ENCODE measurements at places on chromosomes 2 and 18.

DNA sequence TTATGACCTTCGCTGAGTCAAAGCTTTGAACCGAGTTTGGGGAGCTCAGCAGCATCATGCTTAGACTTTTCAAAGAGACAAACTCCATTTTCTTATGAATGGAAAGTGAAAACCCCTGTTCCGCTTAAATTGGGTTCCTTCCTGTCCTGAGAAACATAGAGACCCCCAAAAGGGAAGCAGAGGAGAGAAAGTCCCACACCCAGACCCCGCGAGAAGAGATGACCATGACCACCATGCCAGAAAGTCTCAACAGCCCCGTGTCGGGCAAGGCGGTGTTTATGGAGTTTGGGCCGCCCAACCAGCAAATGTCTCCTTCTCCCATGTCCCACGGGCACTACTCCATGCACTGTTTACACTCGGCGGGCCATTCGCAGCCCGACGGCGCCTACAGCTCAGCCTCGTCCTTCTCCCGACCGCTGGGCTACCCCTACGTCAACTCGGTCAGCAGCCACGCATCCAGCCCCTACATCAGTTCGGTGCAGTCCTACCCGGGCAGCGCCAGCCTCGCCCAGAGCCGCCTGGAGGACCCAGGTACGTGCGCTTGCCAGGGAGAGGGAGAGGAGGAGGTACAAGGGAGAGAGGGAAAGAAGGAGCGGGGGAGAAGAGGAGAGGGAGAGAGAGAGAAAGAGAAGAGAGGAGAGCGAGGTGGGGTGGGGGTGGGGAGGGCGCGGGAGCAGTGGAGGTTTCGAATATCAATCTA is at the start of gene DLX1:
Gene DLX1 (plus strand): TSS at position 48 of the 700 bp plus-strand sequence. CDS start 171 bp downstream, at position 219.
- DNase-seq: no peak

DNA sequence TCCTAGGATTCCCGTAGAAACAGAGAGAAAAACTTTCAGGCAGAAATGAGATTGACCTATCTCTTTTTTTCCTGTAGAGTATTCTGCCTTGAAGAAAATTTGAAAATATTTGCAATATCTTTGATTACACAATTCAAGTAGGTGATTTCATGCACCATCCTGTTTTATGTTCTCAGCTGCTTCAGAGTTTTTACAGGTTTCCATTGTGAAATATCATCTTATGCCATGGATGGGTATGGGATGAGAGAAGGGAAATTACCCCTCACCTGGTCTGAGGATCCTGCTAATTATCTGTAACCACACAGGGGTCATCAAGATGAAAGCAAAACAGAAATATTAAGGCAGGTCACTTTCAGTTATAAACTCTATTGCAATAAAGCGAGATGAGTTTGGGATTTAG is 264.8 kb downstream of the TXNL1 start:
- DNase-seq: no peak

GRCh38 chr18:26794230-26795101 is 71.0 kb downstream of the AQP4 start:
- no peak for DNase-seq

DNA sequence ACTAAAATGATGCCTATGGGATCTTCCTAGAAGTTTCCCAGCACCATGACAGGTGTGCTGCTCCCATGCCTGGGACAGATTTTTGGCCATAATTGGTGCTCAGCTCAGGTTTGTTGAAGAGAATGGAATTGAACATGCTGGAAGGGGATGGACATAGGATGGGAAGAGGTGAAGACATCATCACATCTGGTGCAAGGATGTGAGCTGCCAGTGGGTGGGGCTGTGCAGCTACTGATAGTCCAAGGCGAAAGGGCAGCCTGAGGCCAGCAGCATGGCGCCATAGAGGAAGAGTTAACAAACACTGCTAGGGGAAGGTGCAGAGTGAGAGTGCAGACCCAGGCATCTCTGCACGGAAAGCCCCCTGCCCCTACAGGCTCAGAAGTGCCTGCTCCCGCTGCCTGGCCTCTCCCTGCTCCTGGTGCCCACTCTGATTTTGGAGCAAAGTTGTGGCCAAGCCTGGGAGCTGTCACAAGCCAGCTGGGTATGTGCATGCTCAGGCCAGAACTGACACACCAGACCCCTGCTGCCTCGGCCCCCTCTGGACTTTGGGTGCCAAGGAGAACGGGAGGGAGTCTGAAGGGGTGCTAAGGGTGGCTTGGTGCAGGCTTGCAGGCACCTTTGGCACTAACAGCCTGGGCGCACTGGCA is 178.6 kb downstream of the ZBTB7C start:
- DNase-seq: peak; percentile 67

DNA sequence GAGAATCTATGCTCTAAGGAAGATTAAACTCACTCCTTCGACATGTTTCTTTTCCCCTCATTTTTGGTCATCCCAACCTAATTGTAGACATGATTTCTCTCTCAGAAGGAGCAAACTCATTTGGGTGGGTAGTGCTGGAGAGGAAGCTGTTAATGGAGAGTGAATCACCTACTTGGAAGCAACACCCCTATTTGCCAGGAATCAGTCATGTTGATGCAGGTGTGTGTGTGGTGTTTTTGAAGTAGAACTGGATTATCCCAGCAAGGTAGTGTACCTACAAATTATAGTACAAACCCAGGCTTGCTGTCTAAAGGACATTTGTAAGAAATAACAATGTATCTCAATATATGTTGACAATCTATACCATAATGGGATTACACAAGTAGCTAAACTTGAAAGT is 186.4 kb downstream of the EPHA4 start:
- no peak for DNase-seq

DNA sequence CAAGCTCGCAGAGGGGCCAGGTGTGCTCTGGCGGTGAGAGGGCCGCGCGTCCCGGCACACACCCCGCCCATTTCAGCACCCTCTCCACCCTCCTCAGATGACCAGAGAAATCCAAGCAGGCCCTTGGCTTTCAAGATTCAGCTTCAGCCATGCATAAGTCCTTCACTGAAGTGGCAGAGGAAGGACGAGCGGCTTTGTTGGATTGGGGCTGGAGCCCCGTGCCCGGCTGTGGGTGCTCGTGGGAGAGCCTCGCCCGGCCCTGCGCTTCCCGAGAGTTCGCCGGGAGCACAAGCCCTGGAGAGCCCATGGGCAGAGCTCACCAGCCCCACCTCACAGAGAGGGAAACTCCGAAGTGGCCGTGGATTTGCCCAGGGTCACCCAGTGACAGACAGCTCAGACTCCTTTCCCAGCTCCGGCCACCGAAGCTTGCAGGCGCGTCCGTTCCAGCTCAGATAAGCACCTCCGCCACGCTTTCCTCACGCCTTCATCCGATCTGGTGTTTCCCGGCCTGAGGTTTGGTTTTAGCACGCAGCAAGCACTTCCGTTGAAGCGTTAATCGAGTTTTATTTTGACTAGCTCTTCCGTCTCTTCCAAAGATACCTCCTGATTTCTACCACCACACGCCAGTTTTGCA is 45.6 kb upstream of the MTCL1 start:
- no peak for DNase-seq

GRCh38 chr2:74020702-74021406 is 36.1 kb downstream of the TET3 start:
- no peak for DNase-seq

- DNase-seq: no peak
Observed at GRCh38 chr2:129252781-129253460, 726.5 kb upstream of the RAB6C start.

DNA sequence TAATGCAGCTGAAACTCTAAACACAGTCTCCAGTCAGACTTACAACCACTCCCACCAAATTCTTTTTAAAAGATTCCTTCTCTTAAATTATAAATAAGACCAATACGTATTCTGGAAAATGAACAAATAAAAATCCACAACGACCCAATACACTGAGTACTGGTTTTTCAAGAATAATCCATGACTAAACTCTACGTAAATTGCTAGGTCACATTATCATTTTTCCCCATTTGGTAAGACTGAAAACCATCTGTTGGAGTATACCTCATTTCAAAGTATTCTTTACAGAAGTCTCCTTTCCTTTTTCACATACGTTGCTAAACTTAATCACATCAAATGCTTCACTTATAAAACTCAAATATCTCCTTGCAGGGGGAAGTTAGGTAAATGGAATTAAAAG is 6.0 kb downstream of the ZNF516 start:
- no peak for DNase-seq

DNA sequence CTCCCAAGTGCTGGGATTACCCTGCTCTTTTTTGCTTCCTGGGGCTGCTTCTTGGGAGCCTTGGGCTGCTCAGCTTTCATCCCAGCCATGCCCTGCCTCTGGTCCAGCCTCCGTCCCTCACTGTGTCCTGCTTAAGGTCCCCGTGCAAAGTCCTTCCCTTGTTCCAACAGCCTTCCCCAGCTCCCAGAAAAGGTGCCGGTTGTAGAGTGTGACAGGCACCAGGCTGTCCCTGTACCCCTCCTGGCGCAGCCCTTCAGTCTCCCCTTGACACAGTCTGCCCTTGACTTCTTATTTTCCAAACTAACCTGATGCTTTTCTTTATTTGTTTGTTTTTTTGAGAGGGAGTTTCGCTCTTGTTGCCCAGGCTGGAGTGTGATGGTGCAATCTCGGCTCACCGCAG is 20.1 kb upstream of the ALPI start:
- no peak for DNase-seq

DNA sequence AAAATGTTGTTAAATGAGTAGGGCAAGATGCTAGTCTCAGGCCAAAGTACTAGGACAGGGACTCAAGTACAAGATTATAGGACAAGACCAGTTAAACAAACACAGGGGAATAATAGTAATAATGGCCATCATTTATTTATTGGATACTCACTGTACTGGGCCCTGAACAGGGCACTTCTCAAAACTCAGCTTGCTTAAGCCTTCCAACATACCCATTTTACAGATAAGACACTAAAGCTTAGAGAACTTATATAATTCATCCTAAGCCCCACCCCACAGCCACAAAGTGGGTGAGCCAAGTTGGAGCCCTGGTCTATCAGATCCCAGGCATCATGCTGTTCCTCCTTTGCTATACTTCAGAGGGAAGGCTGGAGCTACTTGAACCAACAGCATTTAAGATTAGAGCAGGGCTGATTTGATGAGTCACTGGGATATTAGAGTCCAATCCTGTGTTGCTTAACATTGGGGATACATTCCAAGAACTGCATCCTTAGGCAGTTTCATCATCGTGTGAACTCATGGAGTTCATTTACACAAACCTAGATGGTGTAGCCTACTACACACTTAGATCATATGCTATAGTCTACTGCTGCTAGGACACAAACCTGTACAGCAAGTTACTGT is 153.6 kb downstream of the MTCL1 start:
- peak; percentile 97 for DNase-seq

DNA sequence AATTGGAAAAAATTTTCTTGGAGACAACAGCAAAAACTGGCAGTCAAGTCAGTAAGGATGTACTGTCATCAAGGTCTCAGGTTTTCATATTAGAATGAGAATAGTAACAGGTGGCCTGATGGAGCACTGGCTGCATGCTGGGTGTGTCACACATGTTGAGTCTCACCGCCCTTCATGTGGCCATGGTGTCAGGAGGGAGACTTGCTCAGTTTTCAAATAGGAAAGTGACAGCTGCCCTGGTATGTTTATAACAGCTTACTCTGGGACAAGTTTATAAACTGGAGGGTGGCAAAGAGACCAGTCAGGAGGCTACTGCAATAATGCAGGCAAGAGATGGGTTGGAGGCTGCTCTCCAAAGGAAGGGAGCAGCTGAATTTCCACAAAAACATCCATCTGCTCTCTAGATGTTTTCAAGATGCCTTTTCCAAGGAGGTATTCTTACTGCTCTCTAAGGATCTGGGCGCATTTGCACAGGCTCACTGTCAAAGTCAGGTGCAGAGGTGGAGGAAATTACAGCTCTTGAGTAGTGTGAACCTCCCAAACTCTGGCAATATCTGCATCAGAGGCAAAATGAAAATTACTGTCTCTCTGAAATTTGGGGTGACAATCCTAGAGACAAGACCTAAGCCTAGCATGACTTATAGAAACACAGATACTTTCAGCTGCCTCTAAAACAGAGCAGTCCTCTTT is 321.9 kb upstream of the RAB12 start:
- no peak for DNase-seq

- peak; percentile 54 for DNase-seq
Observed at GRCh38 chr2:85682378-85682777, 11.8 kb upstream of the GNLY start.

DNA sequence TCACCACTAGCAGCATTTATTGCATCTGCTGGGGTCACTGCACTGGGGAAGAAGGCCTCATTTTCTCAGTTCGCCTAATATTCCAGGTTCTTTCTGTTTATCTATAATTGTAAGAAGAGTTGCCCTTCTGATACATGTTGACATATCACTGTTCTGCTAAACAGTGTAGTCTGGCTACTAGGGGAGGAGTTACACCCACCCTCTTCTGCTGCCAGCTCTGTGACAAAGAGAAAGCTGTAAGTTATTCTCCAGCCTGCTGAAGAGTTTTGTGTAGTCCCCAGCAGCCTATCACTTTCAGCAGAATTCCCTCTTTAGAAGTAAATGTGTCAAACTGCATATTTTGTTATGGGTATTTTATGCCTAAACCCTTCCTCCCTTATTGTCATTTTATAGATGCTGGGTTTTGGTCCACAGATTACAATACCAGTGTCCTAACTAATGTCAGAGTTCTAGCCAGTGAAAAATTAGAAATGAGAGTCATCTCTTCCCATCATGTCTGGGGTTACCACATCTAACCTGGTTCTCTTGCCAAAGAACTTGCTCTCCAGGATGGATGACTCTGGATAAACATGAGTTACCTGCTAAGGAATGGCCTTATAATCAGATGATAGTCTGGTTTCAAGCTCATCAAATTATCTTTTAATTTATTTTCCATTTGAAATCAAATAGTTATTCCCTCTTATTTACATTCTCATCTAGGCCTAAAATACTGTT is 5.6 kb upstream of the MBOAT2 start:
- no peak for DNase-seq

DNA sequence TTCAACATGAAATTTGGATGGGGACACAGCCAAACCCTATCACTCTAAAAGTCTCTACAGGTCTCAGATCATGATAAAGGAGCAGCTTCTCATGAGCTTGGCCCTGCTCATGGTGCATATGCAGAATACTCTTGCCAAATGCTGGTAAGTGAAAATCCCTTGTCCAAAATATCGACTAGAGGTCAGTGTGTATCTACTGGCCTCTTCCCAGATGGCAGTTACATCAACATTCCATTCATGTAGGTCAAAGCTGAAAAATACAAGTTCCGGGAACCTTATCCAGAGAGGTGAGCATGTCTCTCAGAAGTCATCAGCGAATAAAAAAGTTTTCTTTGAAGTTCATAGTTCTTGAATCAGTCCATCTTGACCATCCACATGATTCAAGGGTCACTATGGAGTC is 7.6 kb upstream of the NT5C1B start:
- no peak for DNase-seq

DNA sequence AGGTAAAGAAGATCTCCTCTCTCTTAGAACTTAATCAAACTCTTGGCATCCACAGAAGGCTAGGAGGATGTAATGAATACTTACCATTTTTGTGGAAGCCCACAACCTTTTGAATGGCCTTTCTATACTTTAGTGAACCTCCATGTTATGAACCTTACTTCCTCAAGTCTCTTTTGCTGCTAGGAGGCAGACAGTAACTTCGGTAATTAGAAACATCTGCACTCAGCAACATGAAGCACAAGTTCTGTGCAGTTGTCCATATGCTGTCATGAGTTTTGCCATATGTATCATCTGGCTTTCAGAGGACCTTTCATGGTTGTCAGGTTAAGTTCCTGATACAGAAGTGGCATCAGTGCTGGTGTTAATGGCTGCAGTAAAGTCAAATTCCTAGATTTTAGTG is 50.4 kb downstream of the PDK1 start:
- peak; percentile 67 for DNase-seq
